Small intestine (tissue), 16 donors: ENCODE measurements at places on chromosomes 5 and 9. TPM values are rescaled to one million over a fixed set of nuclear protein-coding genes. Genes with fewer than 3 reads are reported as not detected.

SLC4A9 gene
- not detected for polyA plus RNA-seq

GRCh38 chr5:143094087-143094521 is 309.4 kb downstream of the NR3C1 start:
- DNase-seq: no peak

- DNase-seq: no peak
These were observed at the start of gene SNCAIP for GRCh38 chr5:122311961-122312590. Gene SNCAIP (plus strand): TSS chr5:122312237. CDS start chr5:122391135, 78,898 bp downstream.

PIP5KL1 gene
- polyA plus RNA-seq: 0.81 TPM

DNA sequence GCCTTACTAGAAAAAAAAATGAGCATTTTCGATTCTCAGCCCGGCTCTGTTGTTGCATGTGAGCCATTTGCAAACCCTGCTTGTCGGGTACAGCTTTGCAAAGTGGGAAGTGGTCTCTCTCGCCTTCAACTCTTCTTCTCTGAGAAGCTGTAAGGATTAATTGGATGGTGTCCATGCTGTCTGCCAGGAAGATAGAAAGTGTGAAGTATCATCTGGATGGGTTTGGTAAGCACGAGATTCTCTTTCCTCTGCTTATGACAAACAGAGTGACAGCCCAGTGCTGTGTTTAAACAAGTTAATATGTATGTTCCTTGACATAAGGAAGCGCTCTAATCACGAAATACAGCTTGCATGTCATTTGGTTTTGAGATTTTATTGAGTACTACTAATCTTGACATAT is 109.1 kb upstream of the SPATA31D4 start:
- DNase-seq: no peak

DNA sequence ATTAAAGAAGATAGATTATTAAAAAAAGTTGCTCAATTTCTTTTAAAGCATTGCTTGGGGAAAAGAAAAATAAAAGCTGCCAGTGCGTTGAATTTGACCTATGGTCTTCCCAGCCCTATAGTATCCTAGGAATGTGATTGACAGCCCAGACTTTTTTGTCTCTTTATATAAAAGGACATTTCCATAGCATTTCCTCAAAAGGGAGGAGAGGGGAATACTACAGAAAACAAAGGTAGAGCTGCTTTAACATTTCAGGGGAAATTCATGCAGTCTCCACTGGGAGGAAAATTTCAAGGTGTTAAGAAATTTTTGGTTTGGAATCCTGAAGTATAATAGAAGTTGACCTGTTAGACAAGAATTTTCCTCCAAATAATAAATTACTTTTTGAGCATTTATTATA is 17.9 kb upstream of the GPR151 start:
- DNase-seq: no peak

IFNA13 gene
- not detected for polyA plus RNA-seq

CARD6 gene
- 5.1 TPM for polyA plus RNA-seq

GRCh38 chr9:137231372-137232039 is 805 bp downstream of the SLC34A3 start:
- DNase-seq: no peak

GRCh38 chr5:66327008-66327407 is 182.9 kb downstream of the SREK1 start:
- DNase-seq: no peak

- peak; percentile 15 for DNase-seq
These were observed 405.4 kb upstream of the ACTBL2 start for GRCh38 chr5:57887851-57888621.

GRCh38 chr9:127081250-127082185 is 40.9 kb downstream of the ANGPTL2 start:
- DNase-seq: no peak

DNA sequence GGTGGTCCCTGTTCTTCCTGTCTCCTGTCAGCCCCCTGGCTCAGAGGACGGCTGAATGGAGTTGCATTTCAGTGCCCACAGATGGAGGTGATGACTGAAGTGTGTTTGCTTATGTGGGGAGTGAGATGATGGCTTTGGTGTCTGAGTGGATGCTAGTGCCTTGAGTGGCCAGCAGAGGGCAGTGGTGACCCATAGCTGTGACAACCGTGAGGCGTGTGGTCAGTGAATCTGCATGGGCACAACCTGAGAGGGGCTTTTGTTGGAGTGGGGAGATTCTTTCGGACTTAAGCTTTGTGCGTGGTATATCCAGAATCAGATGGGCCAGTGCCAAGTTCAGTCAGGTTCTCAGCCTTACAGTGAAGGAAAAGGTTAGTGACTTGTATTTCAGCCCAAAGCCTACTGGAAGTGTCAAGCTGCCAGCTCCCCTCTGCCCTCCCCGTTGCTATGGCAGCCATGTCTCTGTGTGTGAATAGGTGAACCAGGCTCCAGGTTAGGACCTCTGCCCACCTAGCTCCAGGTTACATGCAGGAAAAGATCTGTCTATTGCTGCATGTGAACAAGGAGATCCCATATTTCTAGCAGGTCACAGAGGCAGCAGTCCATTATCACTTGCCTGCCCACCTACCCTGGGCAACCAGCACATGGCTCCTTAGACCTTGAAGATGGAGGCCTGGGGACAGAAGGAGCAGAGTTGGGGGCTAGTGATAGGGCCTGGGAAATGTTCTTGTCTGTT is 14.7 kb upstream of the CXXC5 start:
- peak; percentile 85 for DNase-seq

DNA sequence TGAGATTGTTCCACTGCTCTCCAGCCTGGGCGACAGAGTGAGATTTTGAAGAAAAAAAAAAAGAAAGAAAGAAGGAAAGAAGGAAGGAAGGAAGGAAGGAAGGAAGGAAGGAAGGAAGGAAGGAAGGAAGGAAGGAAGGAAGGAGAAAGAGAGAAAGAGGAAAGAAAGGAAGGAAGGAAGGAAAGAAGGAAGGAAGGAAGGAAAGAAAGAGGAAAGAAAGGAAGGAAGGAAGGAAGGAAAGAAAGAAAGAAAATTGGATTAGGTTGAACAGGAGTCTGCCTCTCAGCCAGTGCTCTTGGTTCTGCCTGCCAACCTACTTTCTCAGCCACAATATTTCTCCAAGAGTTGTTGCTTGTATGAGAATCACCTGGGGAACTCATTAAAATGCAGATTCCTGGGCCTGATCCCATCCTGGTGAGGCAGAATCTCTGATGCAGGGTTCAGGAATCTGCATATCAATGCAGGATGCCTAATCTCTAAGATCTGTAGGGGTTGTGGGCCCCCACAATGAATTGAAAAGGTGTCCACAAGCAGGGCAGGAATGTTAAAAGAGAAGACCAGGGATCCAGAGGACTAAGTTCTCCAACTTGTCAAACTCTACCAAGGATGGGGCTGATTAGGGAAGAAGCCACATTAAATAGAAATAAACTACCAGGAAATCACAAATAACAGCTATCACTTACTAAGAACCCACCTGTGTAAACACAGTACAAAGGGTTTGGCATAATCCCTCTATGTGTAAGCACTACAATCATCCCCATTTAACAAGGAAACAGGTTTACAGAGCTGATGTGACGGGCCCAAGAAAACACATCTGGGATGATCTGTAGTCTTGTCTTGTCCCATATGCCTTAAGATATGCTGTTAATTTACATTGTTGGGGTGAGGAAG is 23.4 kb upstream of the GALNT10 start:
- no peak for DNase-seq

SARDH gene
- polyA plus RNA-seq: not detected

KIF12 gene
- 61.3 TPM for polyA plus RNA-seq
